ENCODE measurements at places on chromosomes 7 and 10.

- DNase-seq = peak; percentile 65
Observed at GRCh38 chr7:29639886-29640595, 76.4 kb downstream of the PRR15 start.

- DNase-seq = no peak
Observed at GRCh38 chr7:56811081-56811480, 321.2 kb downstream of the ZNF479 start.

- no peak for DNase-seq
Observed at GRCh38 chr7:17709599-17709998, 230.7 kb downstream of the SNX13 start.

DNA sequence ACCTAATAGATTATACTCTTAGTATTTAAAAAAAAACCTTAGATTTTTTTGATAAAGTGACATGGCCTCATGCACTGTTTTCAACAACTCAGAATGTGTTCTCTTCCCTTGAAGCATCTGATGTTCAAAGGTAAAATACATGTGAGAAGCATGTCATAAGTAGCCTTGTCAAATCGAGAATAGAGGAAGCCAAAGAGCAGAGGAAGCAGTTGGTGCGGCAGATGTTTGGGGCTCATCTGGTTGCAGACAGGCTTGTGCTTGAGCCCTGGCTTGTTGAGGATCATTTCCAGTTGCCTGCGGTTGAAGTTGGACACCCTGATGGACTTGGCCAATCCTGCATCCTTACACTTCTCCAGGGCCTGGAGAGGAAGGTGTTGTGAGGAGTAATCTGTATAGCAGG lies 59.2 kb downstream of the AKR1E2 start:
- no peak for DNase-seq

DNA sequence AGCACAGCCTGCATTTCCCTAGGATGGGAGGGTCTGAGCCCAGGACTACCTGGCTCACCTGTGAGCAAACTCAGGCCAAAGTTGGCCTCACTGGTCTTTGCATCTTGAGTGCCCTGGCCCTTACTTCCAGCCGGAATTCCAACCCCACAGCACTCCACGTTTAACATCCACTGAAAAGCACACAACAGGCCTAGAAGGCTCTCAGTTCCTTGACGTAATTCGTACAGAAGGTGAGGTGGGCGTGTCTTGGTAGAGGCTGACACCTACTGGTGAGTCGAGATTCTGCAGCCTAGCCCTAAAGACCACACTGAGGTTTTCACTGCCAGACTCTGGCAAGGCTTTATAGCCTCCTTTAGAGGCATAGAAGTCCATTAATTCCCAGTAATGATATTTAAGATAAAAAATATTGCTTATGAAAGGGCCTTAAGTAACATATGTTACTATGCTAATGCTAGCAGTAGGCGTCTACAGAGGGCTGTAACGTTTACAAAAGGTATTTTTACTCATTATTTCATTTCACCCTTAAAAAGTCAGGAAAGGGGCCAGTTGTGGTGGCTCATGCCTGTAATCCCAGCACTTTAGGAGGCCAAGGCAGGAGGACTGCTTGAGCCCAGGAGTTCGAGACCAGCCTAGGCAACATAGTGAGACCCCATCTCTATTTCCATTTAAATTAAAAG lies 95.8 kb downstream of the HIP1 start:
- no peak for DNase-seq

- peak; percentile 39 for DNase-seq
Observed at GRCh38 chr7:50679218-50680007, 103.3 kb downstream of the GRB10 start.

DNA sequence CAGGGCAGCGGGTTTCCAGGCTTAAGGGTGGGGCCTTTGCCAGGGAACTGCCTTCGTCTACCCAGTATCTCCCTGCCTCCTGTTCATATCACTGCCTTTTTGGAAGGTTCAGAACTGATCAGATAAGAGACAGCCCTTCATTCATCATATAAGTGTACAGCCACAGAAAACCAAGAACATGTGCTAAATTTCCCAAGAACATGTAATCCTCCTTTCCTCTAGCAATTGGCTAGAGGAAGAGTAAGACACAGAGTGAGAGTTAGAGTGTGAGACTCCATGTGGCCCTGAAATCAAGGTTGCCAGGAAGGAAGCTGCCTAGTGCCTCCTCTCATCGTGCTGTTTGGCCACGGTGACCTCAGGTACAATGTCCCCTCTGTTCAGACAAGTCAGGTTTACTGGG lies 770.9 kb downstream of the TNS3 start:
- DNase-seq = no peak

- DNase-seq = no peak
Observed at GRCh38 chr7:105638902-105639495, 57.7 kb upstream of the EFCAB10 start.
